ENCODE measurements at places on chromosomes 11 and 22.
A peak's percentile ranks its signal among the peaks of the same experiment; 100 is the strongest.

DNA sequence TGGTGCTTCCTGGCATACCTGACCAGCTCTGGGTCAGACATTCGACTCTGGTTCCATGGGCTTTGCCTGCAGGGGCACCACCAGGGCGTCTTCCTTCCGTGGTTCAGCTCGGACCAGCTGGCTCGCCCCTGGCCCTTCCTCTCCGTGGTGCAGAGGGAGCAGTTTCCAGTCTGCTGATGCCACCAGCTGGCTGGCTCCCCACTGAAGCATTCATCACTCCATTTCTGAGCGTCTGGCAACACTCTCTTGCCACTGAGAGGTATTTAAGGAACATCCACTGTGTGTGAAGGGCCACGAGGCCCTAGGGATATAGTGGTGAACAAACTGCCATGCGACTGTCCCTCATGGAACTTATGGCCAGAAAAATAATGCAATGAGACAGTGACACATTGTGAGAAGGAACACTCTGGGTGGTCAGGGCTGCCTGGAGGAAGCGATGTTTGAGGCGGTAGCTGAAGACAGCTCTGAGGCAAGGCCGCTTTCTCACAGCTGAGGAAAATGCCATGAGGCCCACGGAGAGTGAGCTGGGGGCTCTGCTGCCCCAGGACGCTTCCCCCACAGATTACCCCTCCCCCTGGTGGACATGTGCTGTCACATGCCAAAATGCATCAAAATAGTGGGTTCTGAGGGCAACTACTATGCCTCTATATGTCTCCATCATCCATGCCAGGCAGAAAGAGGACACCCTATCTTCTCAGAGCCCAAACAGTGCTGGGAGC, 44.9 kb upstream of the ARFGAP3 start:
- no peak for DNase-seq

- DNase-seq = no peak
Observed at GRCh38 chr11:108985945-108986279, 321.0 kb downstream of the DDX10 start.

DNA sequence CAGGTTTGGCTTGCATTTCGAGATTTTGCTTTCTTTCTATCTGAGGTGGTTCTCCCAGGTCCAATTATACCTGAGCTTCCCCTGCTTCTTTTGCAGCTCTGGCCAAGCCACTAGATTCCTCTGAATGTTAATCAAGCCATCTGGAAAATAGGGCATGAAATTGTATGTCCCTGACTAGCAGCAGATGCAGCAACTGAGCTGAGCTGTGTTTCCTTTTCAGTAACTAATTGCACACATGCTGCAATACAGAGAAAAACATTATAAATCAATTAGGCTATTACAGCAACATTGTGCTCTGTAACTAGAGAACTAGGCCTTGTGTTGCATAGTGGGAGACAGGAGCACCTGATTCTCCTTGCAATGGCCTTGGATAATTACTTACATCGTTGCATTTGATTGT, 408.3 kb downstream of the ETS1 start:
- DNase-seq = no peak

DNA sequence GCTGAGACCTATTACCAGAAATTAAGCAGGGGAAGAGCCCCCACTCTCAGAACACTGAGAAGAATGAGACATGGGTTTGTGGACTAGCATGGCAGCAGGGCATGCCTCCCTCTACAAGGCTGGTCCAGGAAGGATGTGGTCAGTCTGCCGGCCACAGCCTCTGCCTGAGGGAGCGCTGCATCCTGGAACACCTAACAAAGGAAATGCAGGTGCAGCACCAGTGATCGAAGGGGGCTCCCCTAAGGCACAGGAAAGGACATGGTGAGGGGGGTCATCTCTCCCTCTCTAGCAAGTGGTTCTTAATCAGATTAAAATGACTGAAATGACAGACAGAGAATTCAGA, 40.6 kb upstream of the ARL14EP start:
- DNase-seq = no peak

- DNase-seq = no peak
Observed at GRCh38 chr22:46583571-46583970, 36.6 kb upstream of the GRAMD4 start.

DNA sequence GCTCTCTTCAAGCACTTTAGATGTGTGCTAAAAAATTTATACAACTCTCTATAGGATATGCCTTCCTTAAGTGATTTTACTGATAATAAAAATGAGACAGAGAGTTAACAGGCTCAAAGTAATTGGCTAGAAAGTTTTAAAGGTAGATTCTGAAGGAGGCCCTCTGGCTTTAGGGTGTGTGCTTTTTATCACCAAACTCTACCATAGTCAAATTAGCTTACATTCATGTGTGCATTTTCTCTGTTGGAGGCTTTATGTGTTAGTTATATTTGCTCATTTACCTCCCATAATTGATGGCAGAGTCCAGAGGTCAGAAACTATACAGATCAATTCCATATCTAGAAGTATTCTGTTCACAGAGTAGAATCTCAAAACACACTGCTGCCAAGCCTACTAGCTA, 317.5 kb downstream of the JRKL start:
- no peak for DNase-seq

- DNase-seq = peak; percentile 91
Observed at GRCh38 chr22:46069521-46070214, 80.7 kb upstream of the PPARA start.

GRCh38 chr11:10208131-10208575, 85.9 kb downstream of the SBF2 start:
- DNase-seq = no peak

GRCh38 chr11:46560300-46560991, 33.4 kb downstream of the AMBRA1 start:
- no peak for DNase-seq

- DNase-seq = no peak
Observed at GRCh38 chr22:24319451-24319850, 48.8 kb downstream of the SPECC1L start.

GRCh38 chr11:66011785-66012303, at the start of gene CST6:
Gene CST6, plus strand, starts transcription at chr11:66012008. Its CDS starts 37 bp downstream, at chr11:66012045.
- no peak for DNase-seq

DNA sequence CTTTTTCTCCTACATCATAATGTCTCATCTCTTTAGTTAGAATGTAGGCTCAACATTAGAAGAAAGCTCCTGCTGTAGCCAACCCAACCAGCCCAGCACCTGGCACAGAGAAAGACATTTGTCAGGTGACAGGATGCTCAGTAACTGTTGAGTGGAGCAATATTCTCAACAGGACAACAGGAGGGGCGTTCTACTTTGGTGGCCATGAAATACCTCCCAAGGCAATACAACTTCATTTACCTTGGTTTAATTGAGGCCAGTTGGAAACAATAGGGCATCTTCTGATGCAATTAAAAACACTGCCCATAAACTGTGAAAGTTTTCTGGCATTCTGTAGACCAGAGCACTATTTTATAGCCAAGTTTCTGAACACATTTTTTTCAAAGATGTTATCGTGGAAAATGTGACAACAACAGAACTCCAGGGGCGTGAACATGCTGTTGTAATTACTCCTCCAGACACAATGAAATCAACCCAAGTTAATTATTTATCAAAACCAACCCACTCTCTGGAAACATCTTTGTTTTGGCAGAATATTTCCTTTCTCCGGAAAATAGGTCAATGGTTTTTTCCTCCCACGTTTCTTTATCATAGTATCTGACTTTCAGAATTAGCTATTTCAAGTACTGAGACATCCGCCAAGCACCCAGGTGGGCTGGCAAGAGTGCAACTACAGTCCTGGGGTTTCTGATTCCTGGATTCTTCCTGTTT, 538.1 kb downstream of the SOX6 start:
- no peak for DNase-seq

DNA sequence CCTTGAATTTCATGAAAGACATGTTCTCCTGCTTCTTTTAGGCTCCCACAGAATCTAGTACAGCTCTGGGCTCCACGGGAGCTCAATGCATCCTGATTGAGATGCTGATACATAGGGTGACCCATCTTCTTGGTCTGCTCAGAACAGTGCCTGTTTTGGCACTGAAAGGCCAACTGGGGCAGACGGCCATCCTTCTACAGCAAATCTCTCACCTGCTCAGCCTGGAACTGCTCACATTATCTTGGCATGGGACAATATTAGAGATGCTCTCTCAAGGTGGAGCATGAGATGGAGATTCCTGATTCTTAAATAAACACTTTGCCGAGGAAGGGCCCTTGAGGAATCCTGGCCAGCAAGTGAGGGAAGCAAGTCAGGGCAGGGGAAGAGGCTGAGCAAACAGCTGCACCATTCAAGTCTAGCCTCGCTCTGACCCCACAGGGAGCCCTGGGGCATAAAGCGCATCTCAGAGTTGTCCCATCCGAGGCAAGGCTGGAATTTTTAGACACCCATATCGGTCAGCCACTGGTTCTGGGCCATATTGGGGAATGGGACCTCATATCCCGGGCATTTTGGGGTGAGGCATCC, 58.4 kb upstream of the CSNK2A3 start:
- no peak for DNase-seq

DNA sequence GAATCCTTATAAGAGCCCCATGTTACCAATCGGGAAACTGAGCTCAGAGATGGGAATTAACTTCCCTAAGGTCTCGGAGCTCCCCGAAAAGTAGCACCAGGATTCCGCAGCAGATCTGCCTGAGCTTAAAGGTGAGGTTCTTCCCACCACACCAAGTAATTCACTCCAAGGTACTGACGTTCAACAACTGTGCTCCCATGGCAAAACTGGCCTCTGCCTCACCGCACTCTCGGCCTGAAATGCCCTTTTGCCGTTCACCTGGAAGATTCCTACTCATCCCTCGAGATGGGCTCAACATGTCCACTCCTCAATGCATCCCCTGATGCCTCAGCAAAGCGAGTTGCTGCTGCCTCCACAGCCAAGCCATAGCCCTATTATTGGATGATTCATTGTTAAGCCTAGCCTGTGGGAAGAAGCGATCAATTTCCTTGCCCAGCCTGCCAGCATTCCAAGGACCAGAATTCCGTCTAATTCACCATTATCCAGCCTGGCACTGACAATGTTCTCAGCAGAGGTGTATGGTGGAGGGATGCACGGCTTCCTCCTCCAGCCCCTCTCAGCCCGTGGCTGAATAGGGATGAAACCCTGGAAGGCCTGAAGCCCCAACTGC, 4.2 kb downstream of the PLAAT3 start:
- peak; percentile 44 for DNase-seq

- DNase-seq = no peak
Observed at GRCh38 chr11:44857490-44858090, 93.1 kb downstream of the TP53I11 start.

DNA sequence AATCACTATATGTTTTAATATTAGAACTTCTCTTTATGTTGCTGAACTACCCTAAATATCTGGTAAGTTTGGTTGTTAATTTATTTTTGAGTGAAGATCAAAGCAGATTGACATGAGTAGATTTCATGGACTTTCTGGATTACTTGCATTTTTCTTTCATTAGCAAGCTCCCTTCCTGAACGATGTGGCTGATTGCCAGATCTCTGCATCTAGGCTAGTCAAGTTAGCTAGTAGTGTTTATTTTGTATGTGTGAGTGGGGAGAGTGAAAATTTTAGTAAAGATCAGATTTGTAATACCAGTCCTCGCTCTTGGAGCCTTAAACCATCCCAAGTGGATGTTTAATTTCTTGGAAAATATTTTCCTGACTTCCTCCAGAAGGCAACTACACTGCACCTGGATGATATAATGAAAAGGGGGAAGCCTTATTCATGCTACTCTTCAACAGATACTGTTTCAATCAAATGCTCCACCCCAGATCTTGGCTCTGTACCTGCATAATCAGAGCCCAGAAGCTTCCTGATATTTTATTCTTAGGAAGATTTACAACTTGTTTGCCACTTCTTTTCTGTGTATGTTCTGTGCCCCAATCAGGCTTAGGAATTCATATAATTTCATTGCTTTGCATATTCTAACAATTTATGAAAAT, 143.2 kb upstream of the GRIA4 start:
- no peak for DNase-seq

- no peak for DNase-seq
Observed at GRCh38 chr11:117799634-117800033, 2.6 kb upstream of the DSCAML1 start.

DNA sequence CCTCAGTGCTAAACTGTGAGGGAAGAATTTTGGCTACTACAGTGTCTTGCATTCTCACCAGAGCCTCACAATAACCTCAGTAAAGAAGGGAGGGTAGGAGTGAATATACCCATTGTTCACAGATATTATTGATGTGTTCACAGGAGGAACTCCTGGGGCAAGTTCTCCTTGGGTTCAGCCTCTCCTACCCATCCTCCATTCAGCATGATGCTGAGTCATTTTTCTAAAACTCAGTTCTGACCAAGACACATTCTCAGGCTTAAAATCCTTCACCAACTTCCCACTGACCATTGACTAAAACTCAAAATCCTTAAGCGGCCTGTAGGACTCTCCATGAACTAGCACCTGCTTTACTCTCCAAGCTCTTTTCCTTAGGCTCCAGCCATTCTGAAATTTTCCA, 48.7 kb downstream of the SYTL2 start:
- DNase-seq = no peak

DNA sequence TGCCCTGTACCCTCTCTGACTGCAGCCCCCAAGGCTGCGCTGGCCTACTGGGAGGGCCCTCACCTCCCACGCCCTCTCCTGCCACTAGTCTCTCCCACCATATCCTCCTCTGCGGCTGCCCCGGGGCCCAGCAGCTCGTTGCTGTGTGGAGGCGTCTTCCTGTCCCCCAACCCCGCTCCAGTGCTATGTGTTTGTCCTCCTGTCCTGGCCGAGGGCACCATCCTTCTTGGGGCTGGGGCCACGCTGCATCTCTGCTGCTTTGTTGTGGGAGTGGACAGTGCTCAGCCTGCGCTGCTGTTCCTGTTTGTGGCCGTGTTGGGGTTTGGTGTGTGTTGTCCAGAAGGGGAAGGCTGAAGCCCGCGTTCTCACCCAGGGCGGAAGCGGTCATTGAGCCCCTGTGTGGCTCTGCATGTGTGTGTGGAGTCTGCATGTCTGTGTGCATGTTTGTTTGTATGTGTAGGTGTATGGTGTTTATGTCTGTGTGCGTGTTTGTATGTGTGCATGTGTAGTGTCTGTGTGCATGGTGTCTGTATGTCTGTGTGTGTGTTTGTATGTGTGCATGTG, 15.7 kb downstream of the TPCN2 start:
- DNase-seq = no peak

- no peak for DNase-seq
Observed at GRCh38 chr11:67627441-67627811, 2.3 kb downstream of the NUDT8 start.

- no peak for DNase-seq
Observed at GRCh38 chr22:35896111-35896705, 132.4 kb downstream of the RBFOX2 start.

GRCh38 chr11:71476926-71477640, 24.1 kb downstream of the NADSYN1 start:
- no peak for DNase-seq

DNA sequence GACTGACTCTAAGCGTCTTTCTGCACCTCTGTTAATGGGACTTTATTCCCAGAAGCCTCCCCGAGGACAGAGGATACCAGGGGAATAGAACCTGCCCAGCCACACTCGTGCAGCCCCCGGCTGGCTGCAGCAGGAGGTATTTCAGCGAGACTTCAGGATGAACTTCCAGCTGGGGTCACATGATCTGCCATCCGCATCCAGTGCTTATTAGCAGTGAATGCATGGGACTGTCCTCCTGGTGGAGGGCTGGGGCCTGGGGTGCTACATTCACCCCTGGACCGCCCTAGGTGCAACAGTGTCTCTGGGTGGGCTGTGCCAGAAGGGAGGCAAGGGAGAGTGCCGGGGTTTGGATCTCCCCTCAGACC, 1.6 kb downstream of the DUSP8 start:
- no peak for DNase-seq

GRCh38 chr11:69914286-69915150, 95.3 kb upstream of the FGF3 start:
- DNase-seq = peak; percentile 89
